ENCODE measurements at places on chromosomes 7 and 10. TPM values are rescaled to one million over a fixed set of nuclear protein-coding genes. Genes with fewer than 3 reads are reported as not detected.

- no peak for DNase-seq
Observed at GRCh38 chr10:71718165-71718698, 1.3 kb downstream of the C10orf105 start.

Gene HECW1
- not detected for total RNA-seq

DNA sequence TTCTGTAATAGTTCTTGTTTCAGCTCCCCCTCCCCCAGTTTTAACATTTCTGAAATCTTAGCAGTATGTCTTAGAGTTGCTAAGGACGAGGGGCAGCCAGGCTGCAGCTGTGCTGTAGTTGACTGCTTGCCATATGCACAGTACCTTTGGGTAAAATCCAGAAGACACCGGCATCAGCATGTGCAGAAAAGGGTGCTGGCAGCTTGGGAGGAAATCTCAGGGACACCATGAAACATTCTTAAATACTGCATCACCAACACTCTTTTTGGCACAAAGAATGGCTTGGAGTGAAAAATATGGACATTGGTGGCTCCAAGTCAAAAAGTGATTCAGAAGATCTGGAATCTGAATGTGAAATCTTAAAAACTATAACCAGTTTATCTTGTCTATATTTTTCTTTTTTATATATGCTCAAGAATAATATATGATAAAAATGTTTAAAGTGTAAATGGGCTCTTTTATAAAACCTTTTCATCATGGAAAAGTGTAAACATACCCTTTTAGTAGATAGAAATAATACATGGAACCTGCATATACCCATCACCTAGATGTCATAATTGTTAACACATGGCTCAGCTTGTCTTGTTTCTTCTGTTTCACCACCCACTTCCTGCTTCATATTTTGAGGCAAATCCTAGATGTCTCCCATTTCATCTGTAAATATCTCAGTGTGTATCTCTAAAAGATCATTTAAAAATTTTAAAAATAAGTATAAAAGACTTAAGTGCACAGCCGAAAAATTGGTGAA is 34.4 kb upstream of the ARMS2 start:
- DNase-seq, result no peak

Gene PLXDC2
- total RNA-seq, result 0.05 TPM

Gene TMEM243
- 39.6 TPM for total RNA-seq

- no peak for DNase-seq
Observed at GRCh38 chr10:72952189-72952588, 2.4 kb downstream of the PLA2G12B start.

DNA sequence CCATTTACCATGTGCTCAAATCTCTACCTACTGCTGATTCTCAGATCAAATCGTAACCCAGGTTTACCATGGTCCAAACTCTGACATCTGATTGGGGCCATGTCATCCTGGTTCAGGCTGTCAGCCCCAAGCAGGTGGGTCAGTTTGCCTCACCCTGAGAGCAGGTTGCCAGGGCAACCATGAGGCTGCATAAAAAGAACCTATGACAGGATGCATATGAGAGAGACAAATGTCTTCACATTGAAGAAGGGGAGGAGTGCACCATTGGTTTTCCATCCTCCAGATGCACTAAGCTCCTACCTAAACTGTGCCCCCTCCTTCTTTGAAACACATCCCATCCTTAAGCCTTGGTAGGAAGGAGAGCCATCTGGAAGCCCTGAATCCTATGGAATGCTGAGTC is 10.2 kb downstream of the PRSS1 start:
- DNase-seq, result no peak

Gene SMARCD3
- 4.7 TPM for total RNA-seq

GRCh38 chr10:124739986-124740368 is 4.2 kb downstream of the FAM53B start:
- DNase-seq, result no peak

Gene VIPR2
- not detected for total RNA-seq

DNA sequence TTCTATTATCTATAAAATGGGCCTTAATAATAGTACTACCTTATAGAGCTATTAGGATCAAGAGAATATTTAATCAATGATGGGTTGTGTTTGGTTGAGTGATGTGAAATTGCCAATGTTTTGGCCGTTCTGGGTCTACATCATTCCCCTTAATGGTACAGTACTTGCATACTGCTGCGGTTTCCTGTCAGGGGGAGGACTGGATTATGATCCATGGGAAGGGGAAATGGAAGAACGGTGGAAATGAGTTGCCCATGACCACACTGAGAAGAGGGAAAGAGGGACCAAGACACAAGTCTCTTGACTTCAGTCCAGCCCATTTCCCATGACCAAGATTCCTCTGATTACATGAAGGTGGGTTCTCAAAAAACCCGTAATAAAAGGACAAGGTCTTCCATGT is 999 bp upstream of the MRPS24 start:
- no peak for DNase-seq

- peak; percentile 75 for DNase-seq
Observed at GRCh38 chr10:14604181-14605142, 170.2 kb downstream of the FAM107B start.

DNA sequence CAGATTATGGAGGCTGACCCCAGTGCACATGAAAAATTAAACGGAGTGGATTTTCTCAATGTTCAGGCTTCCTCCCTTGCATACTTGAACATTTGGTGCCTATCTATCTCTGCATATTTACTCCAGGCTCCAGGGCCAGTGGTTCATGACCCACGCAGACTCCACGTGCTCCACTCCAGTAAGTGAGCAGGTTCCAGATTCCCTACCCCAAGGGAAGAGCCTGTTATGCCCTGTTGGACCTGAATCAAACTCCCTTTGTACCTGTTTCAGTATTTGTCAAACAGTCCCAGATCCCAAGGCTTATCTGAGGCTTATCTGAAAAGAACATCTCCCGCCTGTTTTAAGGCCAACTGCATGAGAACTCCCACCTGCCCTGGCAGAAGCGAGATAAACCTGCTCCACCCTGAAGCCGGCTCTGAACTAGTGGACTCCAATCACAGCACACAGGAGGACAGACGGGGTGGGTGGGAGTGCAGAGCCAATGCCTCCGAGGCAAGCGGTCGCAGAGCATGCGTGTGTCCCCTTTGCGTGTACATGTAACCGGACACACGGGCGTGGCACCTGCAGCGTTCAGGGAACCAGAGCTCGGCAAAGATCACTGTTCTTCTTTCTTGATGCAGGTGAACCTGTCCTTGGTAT is 2.3 kb upstream of the FUOM start:
- no peak for DNase-seq

DNA sequence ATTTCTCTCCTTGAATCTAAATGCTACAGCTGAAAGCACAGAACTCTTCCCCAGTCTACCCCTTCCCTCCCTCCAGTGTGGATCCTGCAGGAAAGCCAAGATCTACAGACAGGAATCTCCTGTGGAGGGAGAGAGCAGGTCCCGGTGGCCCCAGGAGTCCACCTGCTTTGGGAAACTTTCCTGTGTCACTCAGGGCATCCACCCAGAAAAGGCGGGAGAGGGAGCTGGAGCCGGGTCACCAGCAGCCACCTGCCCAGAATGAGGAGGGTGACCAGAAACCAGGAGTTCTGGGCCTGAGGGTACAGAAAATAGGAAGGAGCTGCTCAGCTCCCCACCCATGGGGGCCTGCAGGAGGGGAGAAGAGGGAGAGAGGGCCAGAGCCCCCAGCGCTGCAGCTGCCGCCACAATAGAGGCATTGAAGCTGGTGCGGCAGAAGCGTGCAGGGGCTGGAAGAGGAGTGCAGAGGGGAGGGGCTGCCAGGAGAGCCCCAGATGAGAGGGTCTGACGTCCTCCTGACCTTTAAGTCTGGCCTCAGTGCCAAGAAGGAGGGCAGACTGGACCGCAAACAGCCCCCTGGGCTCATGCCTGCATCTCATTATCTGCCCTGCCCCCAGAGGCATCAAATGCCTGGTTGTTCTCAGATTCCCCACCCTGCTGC is 56.3 kb upstream of the TMEM72 start:
- no peak for DNase-seq

- no peak for DNase-seq
Observed at GRCh38 chr7:131747658-131748232, 191.3 kb upstream of the PODXL start.

Gene TMEM130
- not detected for total RNA-seq

Gene TMEM176B
- not detected for total RNA-seq

DNA sequence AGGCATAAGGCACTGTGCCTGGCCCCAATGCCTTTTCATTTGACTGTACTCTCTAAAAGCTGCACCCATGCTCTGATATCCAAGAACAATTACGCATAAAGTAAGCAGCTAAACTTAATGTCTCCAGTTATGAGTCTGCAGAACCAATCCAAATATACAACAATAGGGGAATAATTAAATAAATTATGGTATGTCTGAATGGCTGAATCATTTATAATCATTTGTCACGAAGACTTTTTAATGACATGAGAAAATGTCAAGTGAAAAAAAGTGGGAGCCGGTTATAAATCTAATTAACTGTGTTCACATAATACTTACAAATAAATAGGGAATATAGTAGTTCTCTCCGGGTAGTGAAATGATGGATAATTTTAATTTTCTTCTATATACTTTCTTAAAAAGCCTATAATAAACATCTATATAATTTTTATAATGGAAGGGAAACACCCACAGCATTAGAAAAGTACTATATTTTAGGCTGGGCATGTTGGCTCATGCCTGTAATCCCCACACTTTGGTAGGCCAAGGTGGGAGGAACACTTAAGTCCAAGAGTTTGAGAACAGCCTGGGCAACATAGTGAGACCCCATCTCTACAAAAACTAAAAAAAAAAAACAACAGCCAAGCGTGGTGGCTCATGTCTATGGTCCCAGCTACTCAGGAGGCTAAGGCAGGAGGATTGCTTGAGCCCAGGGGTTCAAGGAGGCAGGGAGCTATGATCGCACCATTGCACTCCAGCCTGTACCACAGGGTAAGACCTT is 14.2 kb downstream of the SLC37A3 start:
- no peak for DNase-seq

- no peak for DNase-seq
Observed at GRCh38 chr7:98091061-98091460, 15.6 kb upstream of the LMTK2 start.

Gene AKR1C8
- 0.18 TPM for total RNA-seq

DNA sequence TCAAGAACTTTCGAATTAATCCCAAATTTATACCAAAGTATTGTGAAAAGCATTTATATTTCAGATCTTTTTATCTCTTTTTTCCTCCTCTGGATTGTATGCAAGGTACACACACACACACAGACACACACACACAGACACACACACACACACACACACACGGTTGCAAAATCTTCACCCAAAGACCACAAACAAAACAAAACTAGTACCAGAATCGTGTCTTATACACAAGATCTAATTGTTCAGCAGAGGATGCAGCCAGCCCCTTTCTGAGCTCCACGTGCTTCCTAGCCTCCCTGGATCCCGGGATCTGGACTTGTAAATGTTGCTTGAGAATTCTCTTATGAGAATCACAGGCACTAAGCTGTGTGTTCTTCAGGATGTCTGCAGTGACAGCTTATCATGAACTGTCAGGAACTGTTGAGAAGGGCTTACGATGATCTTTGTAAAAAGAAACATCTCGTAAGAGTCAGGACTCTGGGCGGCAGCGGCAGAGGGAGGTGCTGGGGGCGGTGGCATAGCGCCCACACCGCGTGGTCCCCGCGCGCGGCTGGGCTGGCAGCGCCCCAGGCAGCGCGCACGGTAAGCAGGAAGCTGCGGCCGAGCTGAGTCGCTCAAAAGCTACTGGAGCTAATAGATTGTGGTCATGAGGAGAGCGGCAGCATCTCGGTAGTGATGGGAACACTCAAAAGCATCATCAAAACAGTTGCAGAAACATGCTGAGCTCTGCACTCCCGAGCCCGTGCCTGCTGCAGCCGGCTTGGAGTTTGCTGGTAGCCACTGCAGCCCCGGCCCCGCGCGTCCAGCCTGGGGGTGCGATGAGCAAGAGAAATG is 277.6 kb downstream of the GATA3 start:
- DNase-seq, result peak; percentile 92

GRCh38 chr10:43376828-43377423 is 5.5 kb downstream of the FXYD4 start:
- DNase-seq, result no peak

GRCh38 chr7:92246360-92247101 is 757 bp downstream of the ANKIB1 start:
- DNase-seq, result peak; percentile 55

DNA sequence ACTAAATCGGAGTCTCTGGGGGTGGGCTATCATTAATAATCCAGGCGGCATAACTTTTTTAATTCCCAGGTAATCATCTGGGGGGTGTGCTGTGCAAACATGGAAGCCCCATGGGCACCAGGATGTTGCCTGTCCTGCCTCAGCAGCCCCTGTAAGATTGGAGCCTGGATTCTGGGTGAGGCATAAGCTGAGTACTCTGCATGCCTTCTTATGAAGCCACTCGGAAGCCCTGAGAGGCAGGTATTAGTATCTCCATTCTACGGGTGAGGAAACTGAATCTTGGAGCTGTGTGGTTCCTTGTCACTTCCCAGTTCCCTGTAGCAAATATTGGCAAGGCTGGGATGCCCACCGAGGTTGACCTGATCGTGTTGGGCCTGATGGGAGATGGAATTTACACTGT is 7.4 kb upstream of the OPN4 start:
- no peak for DNase-seq

- no peak for DNase-seq
Observed at GRCh38 chr10:132737390-132738048, 48.4 kb downstream of the NKX6-2 start.

DNA sequence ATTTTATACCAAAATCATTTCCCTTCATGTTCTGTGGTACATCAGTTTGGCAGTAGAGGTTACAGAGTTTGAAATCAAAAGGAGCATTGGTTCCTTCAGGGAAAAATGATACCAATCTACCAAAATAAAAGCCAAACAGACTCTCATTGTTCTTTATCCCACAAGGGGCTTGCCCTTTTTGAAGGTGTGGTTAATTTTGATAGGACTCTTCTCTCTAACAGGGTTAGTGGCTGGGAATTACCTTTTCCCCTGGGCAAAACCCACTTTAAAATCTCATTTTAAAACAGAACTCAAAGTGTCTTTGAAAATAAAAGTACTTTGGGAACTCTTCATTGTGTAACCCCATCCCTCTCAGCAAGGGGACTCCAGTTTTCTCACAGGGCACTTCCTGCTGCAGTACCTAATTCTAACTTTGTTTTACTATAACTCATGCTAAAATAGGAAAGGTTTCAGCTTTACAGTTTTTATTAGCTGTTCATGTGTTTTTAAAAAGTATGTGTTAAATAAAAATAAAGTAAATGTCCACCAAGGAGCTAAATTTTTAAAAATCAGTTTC is 30.6 kb downstream of the SMNDC1 start:
- no peak for DNase-seq

Gene PRRT4
- total RNA-seq, result 0.16 TPM
